SHP77 (cell line): ENCODE measurements at places on chromosomes 12 and 14.

DNA sequence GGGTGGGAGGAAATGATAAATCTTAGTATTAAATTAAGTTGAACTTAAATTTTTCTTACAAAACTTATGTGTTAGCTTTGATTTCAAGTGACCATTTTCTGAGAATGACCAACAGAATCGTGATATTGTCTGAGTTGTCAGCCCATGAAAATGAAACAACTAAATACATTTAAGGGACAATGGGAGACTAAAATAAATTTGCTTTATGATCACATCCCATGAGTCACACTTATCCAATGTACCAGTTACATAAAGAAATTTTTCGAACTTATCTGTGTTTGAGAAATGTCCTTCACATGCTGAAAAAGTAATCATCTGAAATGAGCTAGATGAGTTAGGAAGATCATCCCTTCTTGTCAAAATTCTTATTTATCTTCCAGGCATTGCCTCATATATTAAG, 415.9 kb upstream of the SYT1 start:
- DNase-seq: no peak

DNA sequence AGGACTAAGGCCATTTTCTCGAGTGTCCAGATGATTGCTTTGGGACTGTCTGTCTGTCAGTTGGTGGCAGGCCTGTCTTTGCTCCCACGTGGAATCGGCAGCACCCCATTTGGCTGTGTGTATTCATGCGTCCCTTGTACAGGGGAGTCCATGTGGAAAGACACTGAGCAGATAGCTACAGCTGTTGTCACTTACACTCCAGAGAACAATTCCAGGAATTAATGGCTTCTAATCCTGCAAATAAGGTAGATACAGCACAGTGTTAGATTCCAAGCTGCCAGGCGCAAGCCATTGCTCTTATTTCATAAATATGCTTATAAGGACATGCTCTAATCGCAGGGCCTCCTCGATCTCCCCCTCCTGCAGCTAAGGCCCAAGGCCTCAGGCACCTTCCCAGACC, 208.8 kb downstream of the VRK1 start:
- DNase-seq: no peak

- DNase-seq: no peak
Observed at GRCh38 chr14:77026166-77026929, 2.2 kb downstream of the IRF2BPL start.

DNA sequence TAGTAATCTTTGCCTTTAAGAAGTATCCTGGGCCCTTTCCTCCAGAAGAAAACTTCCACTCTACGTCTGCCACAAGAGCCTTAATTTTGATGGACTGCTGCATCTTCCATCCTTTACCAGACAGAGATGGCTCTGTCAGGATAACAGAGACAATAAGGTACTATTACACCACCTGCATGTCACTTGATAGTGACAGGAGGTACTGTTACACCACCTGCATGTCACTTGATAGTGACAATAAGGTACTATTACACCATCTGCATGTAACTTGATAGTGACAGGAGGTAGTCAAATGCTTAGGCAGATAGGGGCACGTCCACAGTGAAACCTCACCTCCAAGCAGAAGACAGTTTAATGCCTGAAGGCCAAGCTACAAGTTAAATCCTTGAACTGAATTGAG, 13.9 kb downstream of the OR6C74 start:
- no peak for DNase-seq

DNA sequence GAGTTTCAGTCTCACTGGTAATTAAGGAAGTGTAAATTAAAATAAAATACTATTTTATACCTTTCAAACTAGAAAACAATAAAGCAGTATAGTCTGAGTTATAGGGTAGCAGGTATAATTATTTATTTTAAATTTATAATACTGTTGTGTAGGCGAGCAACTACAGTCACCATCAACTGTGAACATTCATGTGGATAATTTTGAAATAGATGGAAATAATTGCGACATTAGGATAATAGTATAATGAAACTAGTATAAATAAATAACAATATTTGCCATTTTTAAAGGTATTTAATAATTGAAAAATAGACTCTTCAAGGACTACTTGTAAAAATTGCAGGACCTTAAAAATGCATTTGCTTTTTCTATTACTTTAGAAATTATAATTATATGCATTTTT, 3.8 kb upstream of the DYRK4 start:
- no peak for DNase-seq

GRCh38 chr12:72133497-72134055, 138.6 kb upstream of the TRHDE start:
- DNase-seq: no peak

DNA sequence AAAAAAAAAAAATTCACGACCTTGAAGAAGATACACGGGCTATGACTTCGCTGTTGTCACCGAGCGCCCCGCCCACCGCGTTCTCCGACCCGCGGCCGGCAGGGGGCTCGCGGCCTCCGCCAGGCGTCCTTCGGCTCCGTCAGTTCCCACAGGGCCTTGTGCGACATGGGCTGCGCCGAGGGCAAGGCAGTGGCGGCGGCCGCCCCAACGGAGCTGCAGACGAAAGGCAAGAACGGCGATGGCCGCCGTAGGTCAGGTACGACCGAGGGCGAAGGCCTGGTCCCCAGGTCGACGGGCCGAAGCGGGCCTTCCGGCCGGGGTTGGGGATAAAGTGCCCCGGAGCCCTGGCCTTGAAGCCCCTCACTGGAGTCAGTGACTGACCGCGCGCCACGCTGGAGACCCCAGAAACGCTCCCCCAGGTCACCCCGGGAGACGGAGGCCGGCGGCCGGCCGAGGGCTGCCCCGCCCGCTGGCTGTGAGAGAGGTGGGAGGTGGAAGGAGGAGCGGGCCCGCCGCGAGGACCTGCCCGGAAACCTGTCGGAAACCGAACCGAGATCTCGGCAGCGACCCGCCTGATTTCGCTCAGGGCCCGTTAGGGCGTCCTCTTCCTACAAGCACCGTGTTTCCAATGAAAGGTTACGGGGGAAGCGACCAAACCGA, at the start of gene TXNRD1:
Gene TXNRD1 (plus strand): TSS at position 142 of the 660 bp plus-strand sequence. CDS start 24 bp downstream, at position 166.
- no peak for DNase-seq

DNA sequence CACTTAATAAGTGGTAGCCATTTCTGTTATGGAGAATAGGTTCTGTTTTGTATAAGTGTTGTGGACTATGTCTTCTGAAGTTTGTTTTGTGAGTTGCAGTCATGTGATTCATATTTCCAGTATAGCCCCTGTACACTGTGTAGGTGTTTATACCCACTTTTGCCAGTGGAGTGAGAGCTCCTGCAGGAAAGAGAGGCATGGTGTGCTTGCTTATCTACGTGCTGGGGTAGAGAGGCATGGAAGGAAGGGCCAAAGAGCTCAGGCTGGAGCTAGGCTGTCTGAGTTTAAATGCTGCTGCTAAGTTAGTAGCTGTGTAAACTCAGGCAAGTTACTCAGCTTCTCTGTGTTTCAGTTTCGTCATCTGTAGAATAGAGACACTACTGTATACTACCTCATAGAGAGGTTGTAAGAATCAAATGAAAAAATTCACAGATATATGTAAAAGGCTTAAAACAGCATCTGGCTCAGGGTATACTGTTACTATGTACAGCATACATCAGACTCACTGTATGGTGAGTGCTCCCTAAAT, 88.2 kb upstream of the SLC38A2 start:
- no peak for DNase-seq

DNA sequence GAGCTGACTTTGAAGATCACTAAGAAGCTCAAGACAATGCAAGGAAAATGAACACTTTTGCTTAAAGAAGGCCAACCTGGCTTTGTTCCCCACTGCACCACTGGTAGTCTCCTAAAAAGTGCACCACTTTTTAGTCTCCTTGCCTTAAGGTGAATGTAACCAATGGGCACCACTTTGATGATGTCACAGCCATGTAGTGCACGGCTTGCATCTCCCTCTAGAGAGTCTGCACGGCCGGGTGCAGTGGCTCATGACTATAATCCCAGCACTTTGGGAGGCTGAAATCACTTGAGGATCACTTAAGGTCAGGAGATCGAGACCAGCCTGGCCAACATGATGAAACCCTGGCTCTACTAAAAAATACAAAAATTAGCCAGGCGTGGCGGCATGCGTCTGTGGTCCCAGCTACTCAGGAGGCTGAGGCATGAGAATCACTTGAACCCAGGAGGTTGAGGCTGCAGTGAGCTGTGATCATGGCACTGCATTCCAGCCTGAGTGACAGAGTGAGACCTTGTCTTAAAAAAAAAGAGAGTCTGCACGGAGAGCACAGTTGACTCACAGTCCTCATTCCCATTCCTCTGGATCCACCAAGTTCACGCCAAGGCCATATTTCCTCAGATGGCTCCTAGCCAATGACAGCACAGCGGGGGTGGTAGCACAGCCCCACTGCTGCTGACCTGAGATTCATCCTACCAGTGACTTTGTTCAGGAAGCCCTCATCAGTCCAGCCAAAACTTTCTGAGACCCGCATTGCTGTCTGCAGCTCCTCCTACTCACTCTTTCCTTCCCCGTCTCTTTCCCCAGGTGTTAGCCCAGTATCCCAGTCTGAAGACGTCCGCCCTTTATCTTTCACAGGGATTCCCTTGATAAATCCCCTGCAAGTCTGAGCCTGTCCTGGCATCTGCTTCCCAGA, 16.5 kb upstream of the IFT81 start:
- DNase-seq: no peak
